ENCODE measurements at places on chromosomes 4 and X.

- H3K4me1 ChIP-seq = peaks cover 16% of the 10 kb centered on the region
- no peak overlapping the region for H3K4me3 ChIP-seq
- DNase-seq = no peak
Observed at GRCh38 chr4:105972946-105973621, 77.8 kb downstream of the NPNT start.

DNA sequence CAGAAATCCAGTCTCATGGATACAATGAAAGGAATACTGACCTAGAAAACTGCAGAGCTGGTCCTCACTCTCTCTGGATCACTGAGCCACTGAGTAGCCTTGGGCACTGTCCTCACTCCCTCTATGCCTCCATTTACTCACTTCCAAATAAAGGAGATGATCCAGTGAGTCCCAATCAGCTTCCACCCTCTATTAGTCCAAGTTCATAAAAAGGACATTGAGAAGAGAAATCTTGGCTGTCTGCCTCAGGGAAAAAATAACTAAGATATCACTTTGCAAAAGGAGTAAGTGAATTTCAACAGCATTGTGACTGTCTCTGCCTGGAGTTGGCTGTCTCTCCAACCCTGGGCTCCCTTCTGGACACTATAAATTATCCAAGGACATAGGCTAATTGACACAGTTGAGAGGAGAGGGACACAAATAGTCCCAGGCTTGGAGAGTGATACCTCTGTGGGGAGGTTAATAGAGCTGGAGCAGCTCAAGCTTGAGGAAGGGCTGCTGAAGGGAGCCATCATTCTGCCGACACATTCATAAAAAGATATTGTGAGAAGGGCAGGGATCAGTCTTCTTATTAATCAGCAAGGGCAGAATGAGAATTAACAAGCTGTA, 572.3 kb downstream of the RAB28 start:
- no peak overlapping the region for H3K27ac ChIP-seq
- H3K27me3 ChIP-seq = no peaks in the 10 kb centered on the region
- H3K4me1 ChIP-seq = no peaks in the 10 kb centered on the region

GRCh38 chr4:5772528-5773270, 61.7 kb downstream of the EVC start:
- no peaks in the 10 kb centered on the region for H3K27me3 ChIP-seq
- H3K36me3 ChIP-seq = peaks cover 27% of the 10 kb centered on the region
- DNase-seq = no peak
- H3K4me3 ChIP-seq = no peak overlapping the region
- peaks cover 6% of the 10 kb centered on the region for H3K4me1 ChIP-seq

- no peak within 1 kb of the TSS for H3K27ac ChIP-seq
- peaks cover 21% of the 10 kb centered on the region for H3K4me1 ChIP-seq
- H3K27me3 ChIP-seq = peaks cover 37% of the 10 kb centered on the region
- DNase-seq = peak; percentile 68
- H3K36me3 ChIP-seq = no peaks in the 10 kb centered on the region
Observed at GRCh38 chrX:83508006-83508405, at the start of gene POU3F4. Gene POU3F4 (plus strand): TSS chrX:83508290. CDS start chrX:83508325, 35 bp downstream.

- H3K4me1 ChIP-seq = no peaks in the 10 kb centered on the region
- no peak for DNase-seq
- no peak overlapping the region for H3K4me3 ChIP-seq
- H3K36me3 ChIP-seq = no peaks in the 10 kb centered on the region
- no peak overlapping the region for H3K27ac ChIP-seq
Observed at GRCh38 chr4:173367285-173367684, 3.5 kb upstream of the SAP30 start.

- no peaks in the 10 kb centered on the region for H3K4me1 ChIP-seq
- no peak overlapping the region for H3K27ac ChIP-seq
- H3K27me3 ChIP-seq = no peaks in the 10 kb centered on the region
- DNase-seq = peak; percentile 43
- no peak overlapping the region for H3K4me3 ChIP-seq
- H3K36me3 ChIP-seq = no peaks in the 10 kb centered on the region
Observed at GRCh38 chrX:110346681-110347080, 12.0 kb upstream of the RTL9 start.

- H3K4me1 ChIP-seq = no peaks in the 10 kb centered on the region
- H3K27me3 ChIP-seq = no peaks in the 10 kb centered on the region
- no peaks in the 10 kb centered on the region for H3K36me3 ChIP-seq
Observed at GRCh38 chr4:116027311-116027710, 913.9 kb upstream of the NDST4 start.

GRCh38 chr4:13298655-13299054, 185.5 kb downstream of the RAB28 start:
- no peaks in the 10 kb centered on the region for H3K27me3 ChIP-seq
- no peak for DNase-seq
- no peaks in the 10 kb centered on the region for H3K36me3 ChIP-seq
- no peaks in the 10 kb centered on the region for H3K4me1 ChIP-seq
- H3K27ac ChIP-seq = no peak overlapping the region

DNA sequence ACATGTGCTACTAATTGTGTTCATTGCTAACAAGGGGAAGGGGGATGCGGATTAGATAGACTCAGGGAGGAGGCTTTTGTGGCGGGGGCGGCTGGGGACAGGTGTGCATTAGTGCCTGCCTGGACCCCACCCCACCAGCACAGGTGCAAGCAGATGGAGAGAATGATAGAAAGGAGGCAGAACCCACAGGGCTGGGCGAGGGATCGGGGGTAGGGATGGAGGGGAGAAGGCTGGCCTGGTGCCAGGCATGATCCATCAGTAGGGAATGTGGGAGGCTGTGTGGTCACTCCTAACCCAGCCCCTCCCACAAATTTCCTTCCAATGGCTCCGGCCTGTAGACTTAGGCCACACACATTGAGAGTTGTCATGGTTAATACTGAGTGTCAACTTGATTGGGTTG, 30.5 kb upstream of the CRMP1 start:
- no peaks in the 10 kb centered on the region for H3K4me1 ChIP-seq
- H3K27me3 ChIP-seq = peaks cover 2% of the 10 kb centered on the region
- no peak overlapping the region for H3K4me3 ChIP-seq
- H3K27ac ChIP-seq = no peak overlapping the region
- no peak for DNase-seq

GRCh38 chr4:56790691-56791091, 30.8 kb downstream of the SPINK2 start:
- H3K27me3 ChIP-seq = no peaks in the 10 kb centered on the region
- no peak overlapping the region for H3K4me3 ChIP-seq
- H3K4me1 ChIP-seq = no peaks in the 10 kb centered on the region
- H3K36me3 ChIP-seq = no peaks in the 10 kb centered on the region
- DNase-seq = no peak
- H3K27ac ChIP-seq = no peak overlapping the region

DNA sequence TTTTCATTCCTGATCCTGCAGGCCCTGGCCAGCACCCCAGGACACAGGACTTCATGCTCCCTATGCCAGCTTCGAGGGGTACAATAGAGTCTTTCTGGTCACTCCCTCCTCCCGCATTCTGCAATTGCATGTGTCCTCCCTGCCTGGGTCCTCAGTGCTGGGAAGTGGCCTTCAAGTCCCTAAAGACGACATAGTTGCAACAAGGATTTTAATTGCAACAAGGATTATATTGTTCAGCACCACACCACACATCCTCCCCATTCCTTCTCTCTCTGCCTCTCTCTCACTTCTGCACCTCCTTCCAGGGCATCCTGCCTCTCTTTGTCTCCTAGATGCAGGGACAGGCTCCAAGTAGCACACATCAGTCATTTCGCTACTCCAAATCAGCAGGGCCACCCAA, 25.5 kb downstream of the SCD5 start:
- no peak for DNase-seq
- H3K36me3 ChIP-seq = no peaks in the 10 kb centered on the region
- H3K4me3 ChIP-seq = no peak overlapping the region
- no peaks in the 10 kb centered on the region for H3K27me3 ChIP-seq
- no peaks in the 10 kb centered on the region for H3K4me1 ChIP-seq

GRCh38 chr4:175790083-175790482, 22.0 kb downstream of the GPM6A start:
- H3K4me3 ChIP-seq = no peak overlapping the region
- H3K27me3 ChIP-seq = no peaks in the 10 kb centered on the region
- H3K36me3 ChIP-seq = no peaks in the 10 kb centered on the region
- no peak overlapping the region for H3K27ac ChIP-seq
- no peak for DNase-seq

GRCh38 chrX:76026751-76027150, 146.1 kb upstream of the PBDC1 start:
- no peak for DNase-seq
- H3K4me3 ChIP-seq = no peak overlapping the region
- no peaks in the 10 kb centered on the region for H3K36me3 ChIP-seq
- no peaks in the 10 kb centered on the region for H3K27me3 ChIP-seq
- no peaks in the 10 kb centered on the region for H3K4me1 ChIP-seq
- no peak overlapping the region for H3K27ac ChIP-seq

DNA sequence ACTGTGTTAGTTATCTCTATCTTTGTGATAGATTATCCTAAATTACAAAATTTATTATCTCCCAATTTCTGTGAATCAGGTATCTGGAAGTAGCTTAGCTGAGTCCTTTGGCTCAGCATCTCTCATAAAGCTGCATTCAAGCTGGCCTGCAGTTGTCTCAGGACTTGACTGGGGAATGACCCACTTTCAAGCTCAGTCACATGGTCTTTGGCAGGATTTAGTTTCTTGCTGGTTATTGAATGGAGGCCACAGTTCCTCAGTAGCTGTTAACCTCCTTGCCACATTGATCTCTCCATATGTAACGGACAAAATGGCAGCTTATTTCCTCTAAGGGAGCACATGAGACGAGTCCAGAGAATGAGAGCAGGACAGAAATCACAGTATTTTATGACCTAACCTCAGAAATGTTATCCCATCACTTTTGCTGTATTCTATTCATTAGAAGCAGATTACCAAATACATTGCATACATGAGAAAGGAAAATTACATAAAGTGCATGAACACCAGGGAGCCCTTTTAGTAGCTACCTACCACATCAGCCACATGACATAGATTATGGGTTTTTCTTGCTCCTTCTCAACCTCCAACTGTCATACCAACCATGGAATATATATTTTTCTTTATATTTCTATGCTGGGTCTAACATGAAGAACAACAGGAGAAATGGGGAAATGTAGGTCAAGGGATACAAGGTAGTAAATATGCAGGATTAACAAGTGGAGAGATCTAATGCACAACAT, 730.1 kb downstream of the CCSER1 start:
- H3K4me3 ChIP-seq = no peak overlapping the region
- no peak for DNase-seq
- no peaks in the 10 kb centered on the region for H3K27me3 ChIP-seq
- no peak overlapping the region for H3K27ac ChIP-seq
- H3K4me1 ChIP-seq = no peaks in the 10 kb centered on the region

GRCh38 chr4:53346920-53347852, 18.7 kb downstream of the SCFD2 start:
- H3K4me3 ChIP-seq = no peak overlapping the region
- no peak overlapping the region for H3K27ac ChIP-seq
- no peaks in the 10 kb centered on the region for H3K4me1 ChIP-seq
- H3K36me3 ChIP-seq = no peaks in the 10 kb centered on the region
- no peaks in the 10 kb centered on the region for H3K27me3 ChIP-seq

DNA sequence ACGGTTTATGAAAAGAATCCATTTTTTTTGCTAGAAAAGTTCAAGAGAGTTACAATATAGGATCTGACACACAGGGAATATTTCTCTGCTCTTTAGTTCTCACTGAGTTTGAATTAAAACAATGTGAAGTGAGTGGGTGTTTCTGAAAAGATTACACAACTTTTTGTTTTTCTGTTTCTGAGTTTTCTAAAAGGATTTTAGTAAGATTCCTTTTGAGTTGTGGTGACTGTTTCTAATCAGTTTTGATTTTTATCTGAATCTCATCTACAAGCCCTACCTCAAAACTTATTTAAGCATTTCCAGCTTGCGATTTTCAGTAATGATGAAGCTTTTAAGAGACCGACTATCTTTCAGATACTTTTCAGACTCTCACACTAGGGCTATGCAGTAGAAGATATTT, 141.7 kb downstream of the GPAT3 start:
- no peaks in the 10 kb centered on the region for H3K4me1 ChIP-seq
- H3K4me3 ChIP-seq = no peak overlapping the region
- no peaks in the 10 kb centered on the region for H3K36me3 ChIP-seq
- H3K27ac ChIP-seq = no peak overlapping the region
- DNase-seq = no peak
- H3K27me3 ChIP-seq = no peaks in the 10 kb centered on the region

DNA sequence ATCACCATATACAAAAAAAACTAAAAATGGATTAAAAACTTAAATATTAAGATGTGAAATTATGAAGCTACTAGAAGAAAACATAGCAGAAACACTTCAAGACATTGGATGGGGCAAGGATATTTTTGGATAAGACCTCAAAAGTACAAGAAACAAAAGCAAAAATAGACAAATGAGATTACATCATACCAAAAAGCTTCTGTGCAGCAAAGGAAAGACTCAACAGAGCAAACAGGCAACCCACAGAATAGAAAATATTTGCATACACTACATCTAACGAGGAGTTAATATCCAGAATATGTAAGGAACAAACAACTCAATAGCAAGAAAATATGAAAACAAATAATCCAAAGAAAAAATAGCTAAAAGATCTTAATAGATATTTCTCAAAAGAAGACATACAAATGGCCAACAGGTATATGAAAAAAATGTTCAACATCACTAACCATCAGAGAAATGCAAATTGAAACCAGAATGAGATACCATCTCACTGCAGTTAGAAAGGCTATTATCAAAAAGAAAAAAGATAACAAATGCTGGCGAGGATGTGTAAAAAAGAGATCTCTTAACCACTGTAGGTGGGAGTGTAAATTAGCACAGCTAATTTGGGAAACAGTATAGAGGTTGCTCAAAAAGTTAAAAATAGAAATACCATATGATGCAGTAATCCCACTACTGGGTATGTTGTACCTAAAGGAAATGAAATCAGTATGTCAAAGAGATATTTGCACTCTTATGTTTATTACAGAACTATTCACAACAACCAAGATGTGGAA, 17.8 kb upstream of the LRCH2 start:
- no peaks in the 10 kb centered on the region for H3K27me3 ChIP-seq
- no peaks in the 10 kb centered on the region for H3K36me3 ChIP-seq
- H3K27ac ChIP-seq = no peak overlapping the region
- no peak overlapping the region for H3K4me3 ChIP-seq

- H3K4me1 ChIP-seq = no peaks in the 10 kb centered on the region
- H3K27me3 ChIP-seq = no peaks in the 10 kb centered on the region
- no peak overlapping the region for H3K27ac ChIP-seq
- no peak overlapping the region for H3K4me3 ChIP-seq
Observed at GRCh38 chr4:24103434-24104157, 213.7 kb upstream of the PPARGC1A start.

GRCh38 chr4:52996261-52997131, 134.4 kb downstream of the RASL11B start:
- no peak overlapping the region for H3K27ac ChIP-seq
- no peaks in the 10 kb centered on the region for H3K27me3 ChIP-seq
- DNase-seq = no peak
- no peaks in the 10 kb centered on the region for H3K36me3 ChIP-seq
- H3K4me1 ChIP-seq = no peaks in the 10 kb centered on the region

- no peaks in the 10 kb centered on the region for H3K4me1 ChIP-seq
- no peaks in the 10 kb centered on the region for H3K27me3 ChIP-seq
Observed at GRCh38 chr4:120730777-120731320, 191.7 kb downstream of the PRDM5 start.

Data from H1 (cell line).